Activated CD4-positive, alpha-beta T cell treated with anti-CD3 and anti-CD28 coated beads for 48 hours (primary cell): ENCODE measurements at places on chromosomes 3 and 15.

DNA sequence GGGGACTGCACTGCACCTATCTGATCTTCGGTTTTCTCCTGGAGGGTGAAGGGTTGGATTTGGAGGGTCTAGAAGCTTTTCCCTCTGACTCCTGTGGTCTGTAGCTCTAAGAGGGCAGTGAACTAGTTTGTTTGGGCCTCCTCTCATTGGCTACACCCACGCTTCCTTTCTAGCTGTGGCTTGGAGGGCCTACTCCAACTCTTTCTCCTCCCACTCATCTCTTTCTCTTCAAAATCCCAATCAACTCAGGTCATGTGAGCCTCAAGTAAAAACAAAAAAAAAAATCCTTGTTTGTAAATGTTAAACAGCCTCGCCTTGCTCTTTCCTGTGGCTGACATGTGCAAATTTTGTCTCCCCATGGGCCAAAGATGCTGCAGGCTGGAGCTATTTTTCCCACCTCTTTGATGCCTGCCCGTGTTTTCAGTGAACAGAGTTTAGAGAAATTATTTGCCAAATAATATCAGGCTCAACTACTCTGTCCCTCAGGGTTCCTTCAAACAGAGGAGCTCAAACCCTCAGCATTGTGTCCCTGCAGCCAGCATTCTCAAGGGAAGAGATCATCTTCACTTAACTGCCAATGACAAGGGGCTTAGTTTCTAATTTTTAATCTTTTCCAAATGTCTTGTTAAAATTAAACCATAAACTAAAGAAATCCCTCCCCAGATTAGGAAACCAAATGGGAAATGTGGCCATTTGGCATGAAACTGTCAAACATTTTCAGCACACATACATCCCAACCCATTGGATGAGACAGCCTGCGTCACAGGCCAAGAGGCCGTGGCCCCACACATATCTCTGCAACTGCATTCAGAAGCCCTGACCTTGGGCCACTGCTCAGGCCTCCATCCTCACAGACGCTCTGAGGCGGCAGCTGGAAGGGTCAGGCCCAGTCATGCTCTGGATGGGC, 114.8 kb upstream of the THBS1 start:
- no peak for DNase-seq

DNA sequence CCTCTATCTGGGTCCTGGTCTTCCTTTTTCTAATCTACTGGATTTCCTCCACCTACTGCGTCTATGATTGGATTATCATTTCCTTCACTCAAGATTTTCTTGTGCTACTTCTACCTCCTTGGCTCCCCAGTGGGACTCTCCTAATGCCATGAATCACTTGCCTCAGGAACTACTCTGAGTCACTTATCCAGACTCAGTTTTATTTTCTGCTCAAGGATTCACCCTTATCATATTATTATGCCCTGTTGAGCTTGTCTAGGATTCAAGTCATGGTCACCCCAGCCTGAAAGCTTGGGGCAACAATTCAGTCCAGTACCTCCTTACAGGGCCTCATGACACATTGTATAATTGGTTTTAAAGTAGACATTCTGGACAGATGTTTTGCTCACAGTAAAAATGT, 968.1 kb downstream of the ROBO1 start:
- no peak for DNase-seq

GRCh38 chr3:138328341-138328740, 1.3 kb downstream of the NME9 start:
- no peak for DNase-seq

DNA sequence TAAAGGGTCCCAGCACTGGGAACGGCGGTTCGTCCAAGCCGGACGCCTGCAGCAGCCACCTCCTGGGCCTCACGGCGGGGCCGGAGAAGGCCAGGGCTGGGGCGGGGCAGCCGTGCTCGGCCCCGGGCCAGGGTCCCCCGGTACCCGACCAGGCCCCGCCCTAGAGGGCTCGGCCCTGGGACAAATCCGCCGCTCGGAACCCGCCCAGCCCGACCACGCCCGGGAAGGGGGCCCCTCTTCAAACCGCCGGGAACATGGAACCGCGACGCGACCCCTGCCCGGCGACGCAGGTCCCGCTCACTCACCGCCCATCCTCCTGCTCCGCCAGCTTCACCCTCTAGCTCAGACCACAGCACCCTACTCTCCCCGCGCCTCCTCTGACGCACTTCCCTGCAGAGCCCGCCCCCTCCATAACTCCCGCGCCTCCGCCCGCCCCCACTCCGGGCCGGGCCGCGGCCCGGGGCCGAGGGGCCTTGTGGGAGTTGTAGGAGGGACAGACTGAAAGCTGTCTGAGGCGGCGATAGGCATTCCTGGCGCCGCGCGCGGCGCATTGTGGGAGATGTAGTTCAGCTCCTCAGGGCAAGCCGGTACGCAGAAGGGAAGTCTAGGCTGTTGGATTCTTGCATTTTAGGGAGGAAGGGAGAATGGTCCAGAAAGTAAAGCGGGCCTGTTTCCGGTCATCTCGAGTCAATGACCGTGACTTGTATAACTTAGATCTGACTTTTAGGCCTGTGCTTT, at the start of gene CLDND1:
Gene CLDND1 (minus strand): TSS at position 359 of the 738 bp plus-strand sequence. CDS start 1,478 bp downstream, outside the sequence.
- DNase-seq = peak; percentile 96

DNA sequence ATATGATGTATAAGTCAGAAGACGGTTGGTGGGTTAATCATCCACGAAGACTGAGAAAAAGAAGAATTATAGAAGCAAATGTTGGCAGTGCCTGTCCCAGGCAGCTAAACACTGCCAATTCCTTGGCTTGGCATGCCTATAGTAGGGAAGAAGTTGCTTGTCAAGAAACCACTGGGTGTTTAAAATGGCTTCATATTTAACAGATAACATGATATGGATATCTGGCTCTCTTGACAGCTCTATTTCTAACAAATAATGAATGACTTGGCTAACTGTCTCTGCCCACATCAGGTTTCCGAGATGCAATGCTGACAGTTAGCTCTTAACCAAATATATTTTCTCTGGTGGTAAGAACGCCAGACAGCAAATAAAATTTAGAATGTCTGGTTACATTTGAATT, 341.7 kb upstream of the KCNMB2 start:
- no peak for DNase-seq

DNA sequence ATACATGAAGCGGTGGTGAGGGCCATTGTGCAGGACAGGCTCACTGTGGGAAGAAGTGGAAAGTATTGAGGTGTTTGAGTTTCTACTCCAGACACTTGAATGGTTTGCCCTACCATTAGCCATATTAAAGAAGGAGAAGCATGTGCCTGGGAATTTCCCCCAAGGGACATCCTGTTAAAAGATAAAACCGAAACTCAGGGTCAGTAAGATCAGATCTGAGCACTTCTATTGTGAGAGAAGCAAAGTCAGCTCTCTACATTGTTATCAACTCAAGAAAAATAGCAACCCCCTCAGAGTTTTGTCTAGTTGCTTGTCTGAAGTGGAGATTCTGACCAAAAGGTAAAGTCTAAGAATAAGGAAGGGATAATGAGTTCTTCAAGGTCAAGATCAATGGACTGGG, 269.8 kb downstream of the CHST2 start:
- no peak for DNase-seq

DNA sequence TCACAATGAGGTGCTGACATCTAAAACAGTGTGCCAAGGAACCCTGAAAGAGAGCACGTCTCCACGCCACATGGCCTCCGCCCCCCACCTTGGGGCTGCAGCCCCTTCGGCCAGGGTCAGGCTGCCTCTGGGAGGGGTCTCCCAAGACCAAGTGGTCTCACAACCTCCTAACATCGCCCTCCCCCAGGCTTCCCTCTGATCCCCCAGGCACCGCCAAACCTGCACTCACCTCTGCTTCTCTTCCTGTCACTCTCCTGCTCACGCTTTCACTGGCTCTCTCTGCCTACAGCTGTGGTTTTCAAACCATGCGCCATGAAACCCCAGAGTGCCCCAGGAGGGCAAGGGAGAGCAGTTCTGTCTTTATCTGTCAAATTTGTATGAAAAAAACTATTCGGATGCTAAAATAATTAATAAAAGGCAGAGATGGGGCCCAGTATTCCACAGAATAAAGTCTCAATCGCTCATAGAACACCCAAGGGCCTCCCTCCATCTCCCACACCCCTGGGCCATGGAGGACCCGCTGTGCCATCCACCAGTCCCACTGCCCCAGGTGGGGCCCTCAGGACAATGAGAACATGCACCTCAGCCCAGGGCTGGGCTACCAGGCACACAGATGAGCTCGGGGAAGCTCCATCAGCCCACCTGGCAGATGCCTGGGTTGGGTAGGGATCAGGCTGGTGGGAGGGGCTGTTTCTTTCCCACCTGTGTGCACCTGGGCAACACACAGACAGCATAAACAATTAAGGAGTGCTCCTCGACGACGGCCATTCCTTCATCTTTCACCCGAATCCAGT, 21.5 kb downstream of the CYFIP1 start:
- DNase-seq = no peak

GRCh38 chr3:88009066-88009465, 49.7 kb downstream of the CGGBP1 start:
- DNase-seq = no peak

GRCh38 chr3:46672349-46672695, 21.2 kb downstream of the ALS2CL start:
- DNase-seq = no peak

GRCh38 chr3:69207031-69207430, 84.6 kb upstream of the LMOD3 start:
- DNase-seq = no peak

DNA sequence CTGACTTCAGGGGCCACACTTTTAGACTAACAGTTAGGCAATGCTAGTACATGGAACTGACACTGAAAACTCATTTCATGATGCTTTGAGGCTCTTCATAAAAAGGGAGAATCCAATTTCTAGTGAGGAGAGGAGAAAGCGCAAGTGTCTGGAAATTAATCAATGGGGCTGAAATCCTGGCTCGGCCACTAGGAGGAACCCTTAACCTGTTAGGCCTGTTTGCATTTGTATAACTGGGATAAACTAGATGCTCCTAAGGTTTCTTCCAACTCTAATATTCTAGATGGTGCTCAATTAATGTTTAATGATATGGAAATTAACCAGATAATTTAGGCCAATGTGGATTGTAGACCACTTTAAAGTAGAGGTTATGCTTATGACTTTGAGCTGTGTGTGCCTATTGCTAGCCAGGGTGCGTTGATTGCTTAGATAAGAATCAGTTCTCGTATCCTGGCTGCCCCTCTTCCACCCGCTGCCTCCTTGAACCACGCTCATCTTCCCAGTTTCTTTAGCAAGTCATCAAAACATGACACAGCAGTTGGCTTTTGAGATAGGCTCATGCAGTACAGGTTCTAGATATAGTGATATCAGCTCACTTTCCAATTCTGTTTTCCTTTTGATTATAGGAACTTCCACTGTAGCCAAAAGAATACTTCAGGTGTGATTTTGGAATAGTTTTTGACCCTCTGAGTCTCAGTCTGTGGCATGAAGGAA, 16.8 kb upstream of the CRBN start:
- DNase-seq = peak; percentile 15

GRCh38 chr15:36769098-36769497, 189.7 kb downstream of the CDIN1 start:
- DNase-seq = no peak

GRCh38 chr3:16668776-16669545, 63.7 kb upstream of the DAZL start:
- no peak for DNase-seq

DNA sequence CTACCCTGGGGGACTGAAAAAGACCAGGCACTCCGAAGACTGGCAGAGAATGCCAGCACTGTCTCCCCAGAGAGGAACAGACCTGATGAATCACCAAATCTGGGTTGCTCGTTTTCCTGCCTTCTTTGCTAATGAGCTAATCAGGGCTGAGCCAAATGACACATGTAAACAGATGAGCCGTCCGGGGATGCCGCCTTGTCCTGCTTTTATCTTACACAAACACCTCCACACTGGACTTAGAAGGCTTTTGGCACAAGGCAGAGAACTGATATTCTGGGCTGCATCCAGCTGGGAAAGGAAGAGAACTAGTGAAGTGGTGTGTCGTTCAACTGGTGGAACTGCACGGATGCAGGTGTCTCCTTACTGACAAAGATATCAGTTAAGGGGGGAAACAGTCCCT, 88.1 kb downstream of the MECOM start:
- DNase-seq = no peak

DNA sequence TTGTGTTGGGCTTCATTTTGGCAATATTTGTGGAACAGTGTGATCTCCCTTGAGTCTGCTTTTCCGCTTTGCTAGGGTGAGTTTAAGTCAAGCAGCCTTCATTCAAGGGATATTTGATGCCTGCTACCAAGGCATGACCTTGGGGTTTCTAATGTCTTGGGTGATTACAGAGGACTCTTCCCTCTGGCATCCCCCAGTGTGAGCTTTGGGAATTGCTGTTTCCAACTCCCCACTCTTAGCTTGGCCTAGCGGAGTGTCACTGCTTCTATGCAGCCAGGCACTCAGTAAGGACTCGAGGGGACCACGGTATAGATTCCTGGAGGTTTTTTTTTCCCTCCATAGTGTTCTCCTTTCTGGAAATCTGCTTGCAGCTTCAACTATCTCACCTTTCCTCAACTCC, 21.1 kb downstream of the GCNT3 start:
- DNase-seq = no peak

DNA sequence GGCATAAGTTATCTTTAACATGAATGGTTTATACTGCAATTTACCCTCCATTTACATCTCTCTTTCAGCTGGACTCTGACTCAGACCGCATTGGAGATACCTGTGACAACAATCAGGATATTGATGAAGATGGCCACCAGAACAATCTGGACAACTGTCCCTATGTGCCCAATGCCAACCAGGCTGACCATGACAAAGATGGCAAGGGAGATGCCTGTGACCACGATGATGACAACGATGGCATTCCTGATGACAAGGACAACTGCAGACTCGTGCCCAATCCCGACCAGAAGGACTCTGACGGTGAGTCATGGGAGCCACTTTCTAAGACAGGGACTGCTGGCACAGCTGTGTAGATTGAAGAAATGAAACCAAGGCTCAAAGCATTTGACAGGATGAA, 11.6 kb downstream of the THBS1 start:
- no peak for DNase-seq

- DNase-seq = no peak
Observed at GRCh38 chr3:41845826-41846225, 116.1 kb downstream of the ULK4 start.

GRCh38 chr15:98169551-98169950, 209.0 kb downstream of the ARRDC4 start:
- peak; percentile 7 for DNase-seq
